ENCODE measurements at places on chromosomes 7 and 10.

GRCh38 chr7:151905353-151905752 lies 28.4 kb upstream of the PRKAG2 start:
- no peak for DNase-seq

- no peak for DNase-seq
Observed at GRCh38 chr10:35540296-35541164, 64.6 kb upstream of the GJD4 start.

DNA sequence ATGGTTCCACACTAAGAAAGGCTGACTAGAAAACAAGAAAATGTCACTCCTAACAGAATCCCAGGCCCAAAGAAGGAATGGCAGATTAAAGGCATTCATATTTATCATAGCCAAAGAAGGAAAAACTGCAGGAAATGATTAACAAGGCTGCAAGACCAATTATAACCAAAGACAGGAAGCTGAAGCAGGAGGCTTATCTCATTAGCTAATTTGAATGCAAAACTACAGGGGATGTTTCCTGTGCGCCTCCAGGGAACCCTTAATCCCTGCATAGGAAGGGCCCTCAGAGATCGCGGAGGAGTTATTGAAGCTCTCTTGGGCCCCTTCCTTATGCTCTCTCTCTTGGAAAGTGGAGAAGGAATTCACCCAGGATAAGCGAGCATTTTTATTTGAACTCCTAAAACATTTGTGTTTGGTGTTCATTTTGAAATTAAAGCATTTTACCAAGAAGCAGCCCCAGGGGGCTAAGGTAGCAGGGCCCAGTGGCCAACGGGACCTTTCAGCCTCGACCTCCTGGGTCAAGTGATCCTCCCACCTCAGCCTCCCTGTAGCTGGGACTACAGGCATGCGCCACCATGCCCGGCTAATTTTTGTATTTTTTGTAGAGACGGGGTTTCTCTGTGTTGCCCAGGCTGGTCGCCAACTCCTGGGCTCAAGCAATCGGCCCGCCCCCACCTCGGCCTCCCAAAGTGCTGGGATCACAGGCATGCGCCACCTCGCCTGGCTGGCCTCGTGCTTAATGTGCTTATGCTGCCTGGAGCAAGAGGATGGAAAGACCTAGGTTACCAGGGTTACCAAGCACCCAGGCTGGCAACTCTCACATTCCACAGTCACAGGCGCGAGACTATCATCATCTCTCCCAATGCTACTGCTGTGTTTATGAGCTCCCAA lies 24.1 kb upstream of the PROSER2 start:
- no peak for DNase-seq

DNA sequence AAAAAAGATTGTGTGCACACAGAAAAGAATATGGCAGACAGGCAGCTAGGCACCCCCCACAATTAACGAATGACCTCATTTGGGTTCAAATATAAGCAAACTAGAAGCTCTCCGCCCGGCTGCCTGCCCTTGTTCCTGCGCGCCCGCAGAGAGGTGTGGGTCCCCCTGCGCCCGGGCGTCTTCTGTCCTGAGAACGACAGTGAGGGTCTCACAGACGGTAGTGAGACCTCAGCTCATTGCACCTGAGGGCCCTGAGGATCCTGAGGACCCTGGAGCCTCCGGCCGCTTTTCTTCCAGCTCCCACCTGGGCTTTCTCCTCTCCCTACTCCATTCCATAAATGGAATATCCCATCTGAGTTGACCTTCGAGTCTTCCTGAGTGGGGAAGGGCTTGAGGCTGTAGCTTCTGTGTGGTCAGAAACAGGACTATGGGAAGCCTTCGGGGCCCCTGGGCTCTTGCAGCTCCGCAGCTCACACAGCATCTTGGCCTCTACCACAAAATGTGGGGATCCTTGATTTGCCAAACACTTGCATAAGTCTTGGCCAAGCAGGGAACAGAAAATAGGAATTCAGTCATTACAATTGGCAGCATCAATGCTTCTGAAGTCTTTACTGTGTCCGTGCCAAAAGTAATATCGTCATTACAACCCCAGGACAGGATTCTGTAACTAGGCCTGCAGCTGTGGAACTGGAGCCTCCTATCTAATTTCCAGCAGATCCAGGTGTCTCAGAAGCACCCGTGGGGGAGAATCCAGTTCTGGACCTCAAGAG lies 43.8 kb downstream of the JAKMIP3 start:
- no peak for DNase-seq

DNA sequence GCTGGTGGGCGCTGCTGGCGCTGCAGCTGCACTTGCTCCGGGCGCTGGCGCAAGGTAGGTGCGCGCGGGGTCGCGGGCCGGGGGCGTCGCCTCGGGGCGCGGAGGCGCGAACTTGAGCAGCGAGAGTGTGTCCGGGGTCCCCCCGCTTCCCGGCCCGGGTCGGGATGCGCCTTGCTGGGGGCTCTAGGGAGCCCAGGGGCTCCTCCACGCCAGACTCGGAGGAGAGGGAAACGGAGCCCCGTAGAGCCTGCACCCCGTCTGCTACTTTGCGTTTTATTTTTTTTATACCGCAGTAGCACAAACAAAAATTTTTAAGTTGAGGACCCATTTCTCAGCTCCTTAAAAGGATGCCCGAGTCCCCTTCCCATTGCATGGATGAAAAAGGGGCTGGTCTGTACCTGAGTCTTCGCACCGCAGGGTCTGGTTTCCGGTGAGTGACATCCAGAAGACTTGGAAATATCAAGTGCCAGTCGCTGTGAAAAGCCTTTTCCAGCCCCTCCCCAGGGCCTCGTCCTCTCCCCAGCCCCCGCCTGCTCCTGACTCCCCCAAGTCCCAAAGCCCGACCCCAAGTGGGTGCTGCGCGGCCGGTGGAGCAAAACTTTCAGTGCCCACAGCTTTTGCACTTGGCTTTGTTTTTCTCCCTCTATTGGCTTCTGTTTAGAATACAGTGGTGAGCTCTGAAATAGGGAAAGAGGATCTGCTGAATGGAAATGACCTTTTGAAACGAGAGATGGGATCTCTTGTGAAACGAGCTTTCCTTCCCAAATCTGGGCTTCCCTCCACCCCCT lies 973 bp downstream of the SDK1 start:
- no peak for DNase-seq

DNA sequence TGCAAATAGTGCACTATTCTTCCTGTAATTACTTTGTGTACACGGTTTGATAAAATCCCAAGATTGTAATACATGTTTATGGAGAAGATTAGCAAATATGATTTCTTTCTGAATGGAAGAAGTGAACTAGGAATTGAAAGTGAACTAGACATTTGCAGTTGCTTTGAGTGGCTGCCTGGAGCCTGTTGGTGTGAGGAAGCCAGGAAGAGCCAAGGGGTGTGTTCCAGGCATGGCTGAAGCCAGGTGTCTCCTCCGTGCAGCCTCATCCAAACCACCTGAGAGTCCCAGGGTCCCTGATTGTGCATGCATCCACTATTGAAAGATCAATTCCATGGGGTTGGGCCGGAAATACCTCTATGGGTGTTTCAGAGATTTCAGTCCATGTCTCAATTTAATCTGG lies 253.1 kb upstream of the SHH start:
- DNase-seq = no peak

- no peak for DNase-seq
Observed at GRCh38 chr10:71344154-71344925, 25.3 kb downstream of the SLC29A3 start.

DNA sequence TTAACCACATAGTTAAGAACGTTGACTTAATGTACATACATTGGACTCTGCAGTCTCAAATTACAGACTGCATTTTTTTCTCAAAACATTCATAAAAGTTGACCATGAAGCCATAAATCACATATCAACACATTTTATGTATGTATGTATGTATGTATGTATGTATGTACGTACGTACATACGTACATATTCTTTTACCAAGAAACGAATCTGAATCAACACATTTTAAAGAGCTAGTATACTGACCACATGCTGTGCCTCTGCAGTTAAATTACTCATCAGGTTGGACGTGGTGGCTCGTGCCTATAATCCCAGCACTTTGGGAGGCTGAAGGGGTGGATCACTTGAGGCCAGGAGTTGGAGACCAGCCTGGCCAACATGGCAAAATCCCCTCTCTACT lies 105.8 kb downstream of the GPR158 start:
- no peak for DNase-seq

DNA sequence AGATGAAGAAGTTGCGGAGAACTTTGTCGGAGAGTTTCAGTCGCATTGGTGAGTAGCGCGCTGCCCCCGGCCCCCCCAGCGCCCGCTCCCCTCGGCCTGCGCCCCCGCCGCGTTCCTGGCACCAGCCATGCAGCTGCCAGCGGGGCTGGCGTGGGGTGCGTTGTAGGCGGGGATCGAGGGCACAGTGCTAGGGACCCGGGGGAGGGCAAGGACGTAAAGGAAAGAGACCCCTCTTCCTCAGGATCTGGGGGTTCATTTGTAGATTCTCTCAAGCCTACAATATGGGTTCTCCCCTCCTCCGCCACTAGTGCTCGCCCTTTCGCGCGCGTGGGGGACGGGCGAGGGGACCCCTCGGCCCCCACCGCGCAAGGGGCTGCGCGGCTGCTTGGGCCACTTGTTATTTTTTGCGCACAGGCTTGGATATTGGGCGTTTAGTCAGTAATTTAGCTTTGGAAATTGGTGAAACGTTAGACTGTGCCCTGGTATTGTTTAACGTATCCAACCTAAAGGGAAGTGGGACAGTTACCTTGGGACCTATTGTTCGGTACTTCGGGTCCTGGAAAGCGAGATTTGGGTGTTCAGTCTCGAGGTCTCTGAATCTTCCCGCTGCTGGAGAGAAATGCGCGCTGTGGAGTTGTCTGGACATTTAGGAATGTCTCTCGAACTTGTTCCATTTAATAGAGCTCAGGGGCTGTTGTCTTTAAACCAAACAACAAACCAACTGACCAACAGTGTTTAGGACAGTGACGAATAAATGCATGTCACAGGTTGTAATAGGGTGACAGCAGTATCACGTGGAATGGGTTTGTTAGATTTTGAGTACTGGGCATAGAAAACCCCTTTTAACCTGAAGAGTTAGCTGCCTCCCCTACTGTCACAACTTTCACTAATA lies 796 bp downstream of the CDK14 start:
- no peak for DNase-seq

GRCh38 chr10:11213137-11213536 lies 195.5 kb downstream of the CELF2 start:
- no peak for DNase-seq

GRCh38 chr7:77665161-77665560 lies 31.1 kb upstream of the RSBN1L start:
- DNase-seq = no peak

DNA sequence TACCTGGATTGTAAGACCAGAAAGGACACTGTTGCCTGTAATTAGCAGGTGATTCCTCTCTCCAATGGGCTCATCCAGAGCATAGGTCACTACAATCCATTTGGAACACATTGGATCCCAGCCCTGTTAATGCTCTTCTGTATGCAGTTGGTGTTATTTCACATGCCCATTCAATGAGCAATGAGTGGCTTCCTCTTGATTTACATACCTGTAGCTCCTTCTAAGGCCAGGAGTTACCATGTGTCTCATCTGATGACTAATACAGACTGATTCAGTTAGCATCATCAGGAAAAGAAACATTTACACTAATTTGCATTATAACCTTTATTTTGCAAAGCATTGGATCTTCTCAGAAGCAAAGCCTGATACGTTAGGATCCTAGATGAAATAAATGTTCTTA lies 83.1 kb upstream of the NPVF start:
- no peak for DNase-seq

DNA sequence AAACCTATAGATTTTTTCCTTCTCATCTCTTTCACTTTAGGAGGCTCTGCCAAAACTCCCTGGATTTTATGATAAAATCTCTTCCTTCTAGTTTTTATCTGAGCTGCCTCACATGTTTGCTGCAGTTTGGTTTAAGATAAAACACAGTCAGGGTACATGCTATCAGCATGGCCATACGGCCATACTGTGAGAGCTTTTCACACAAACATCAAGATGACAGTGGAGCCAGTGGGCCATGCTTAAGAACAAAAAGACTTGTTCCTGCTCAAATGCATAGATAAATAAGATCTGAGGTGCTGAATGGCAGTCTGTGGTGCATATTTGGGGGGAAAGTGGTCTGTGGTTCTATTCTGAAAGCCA lies 91.0 kb downstream of the ELMO1 start:
- no peak for DNase-seq

DNA sequence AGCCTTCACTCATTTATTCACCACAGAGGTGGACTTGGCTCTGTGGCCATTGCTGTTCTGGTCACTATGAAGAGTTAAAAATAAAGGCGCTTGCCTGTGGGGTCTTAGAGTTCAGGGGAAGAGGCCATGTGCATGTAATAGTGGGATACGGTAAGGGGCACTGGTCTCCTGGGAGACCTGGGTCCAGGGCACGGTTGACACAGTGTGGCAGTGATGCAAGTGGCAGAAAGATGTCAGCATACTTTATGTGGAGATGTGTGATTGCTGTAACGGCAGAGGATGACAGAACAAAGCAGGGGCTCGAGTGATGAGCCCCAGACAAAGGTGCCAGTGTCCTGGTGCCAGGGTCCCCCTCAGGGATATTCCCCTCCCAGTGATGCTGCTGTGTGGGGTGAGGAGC lies 8.6 kb downstream of the ZSCAN25 start:
- DNase-seq = no peak

DNA sequence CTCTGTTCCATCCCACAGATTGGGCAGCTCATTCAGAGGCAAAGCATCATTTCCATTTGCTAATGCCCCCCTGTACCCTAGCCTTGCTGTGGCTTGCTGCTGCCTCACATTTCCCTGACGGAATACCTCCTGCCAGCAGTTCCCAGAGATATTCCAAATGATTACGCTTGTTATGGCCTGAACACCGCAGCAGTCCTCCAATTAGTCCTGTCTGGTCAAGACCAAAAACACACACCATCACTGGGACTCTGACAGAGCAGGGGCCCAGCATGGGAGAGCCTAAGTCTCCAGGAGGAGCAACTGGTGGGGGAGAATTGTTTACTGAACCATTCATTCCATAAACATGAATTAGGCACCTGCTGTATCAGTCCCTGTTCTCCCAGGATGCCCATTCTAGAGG lies 6.1 kb downstream of the OGDHL start:
- no peak for DNase-seq

DNA sequence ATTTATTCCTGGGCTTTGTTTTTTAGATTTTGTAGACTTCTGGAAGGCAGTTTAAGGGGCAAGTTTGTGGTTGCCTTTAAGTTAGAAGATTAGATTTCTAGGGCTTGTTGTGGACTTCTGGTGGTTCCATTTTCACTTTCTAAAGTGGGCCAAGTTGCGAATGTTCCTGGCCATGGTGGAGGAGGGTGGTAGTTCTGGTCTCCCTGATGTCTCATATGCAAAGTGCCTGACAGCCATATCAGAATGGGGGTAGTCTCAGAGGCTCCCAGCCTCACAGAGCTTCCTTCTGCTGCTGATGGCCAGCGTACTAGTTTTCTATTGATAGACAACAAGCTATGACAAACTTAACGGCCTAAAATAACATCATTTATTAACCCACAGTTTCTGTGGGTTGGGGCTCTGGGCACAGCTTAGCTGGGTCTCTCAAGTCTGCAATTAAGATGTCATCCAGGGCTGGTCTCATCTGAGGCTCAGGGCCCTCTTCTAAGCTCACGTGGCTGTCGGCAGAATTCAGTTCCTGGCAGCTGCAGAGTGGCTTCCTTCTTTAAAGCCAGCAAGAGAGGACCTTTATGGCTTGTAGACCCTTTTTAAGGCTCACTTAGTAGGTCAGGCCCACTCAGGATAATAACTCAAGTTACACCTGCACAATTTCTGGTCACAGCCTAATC lies 44.8 kb downstream of the BMPER start:
- no peak for DNase-seq

GRCh38 chr7:40986351-40986873 lies 716.5 kb downstream of the INHBA start:
- no peak for DNase-seq

All from cerebellar nuclear complex (tissue), 1 donor.